ENCODE measurements at places on chromosomes 6 and 20.

- DNase-seq, result no peak
These were observed 93.4 kb upstream of the NHSL1 start for GRCh38 chr6:138592749-138593123.

GRCh38 chr6:34062156-34062555 lies 83.7 kb downstream of the GRM4 start:
- DNase-seq, result no peak

DNA sequence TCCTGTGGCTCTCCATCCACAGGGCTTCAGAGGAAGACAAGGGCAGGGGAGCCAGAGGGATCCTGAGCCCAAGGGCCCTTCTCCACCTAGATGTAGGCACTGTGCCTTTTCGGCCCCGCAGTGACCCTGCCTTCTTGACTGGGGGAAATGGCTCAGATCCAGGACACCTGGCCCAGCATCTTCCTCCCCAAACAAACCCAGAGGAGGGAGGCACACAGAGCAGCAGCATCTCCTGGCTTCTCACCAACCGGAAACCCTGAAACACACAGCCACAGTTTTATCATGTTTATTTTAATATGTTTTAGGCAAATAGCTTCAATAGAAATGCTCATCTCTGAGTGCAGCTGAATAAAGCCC lies 84.5 kb upstream of the LRFN2 start:
- DNase-seq, result no peak

DNA sequence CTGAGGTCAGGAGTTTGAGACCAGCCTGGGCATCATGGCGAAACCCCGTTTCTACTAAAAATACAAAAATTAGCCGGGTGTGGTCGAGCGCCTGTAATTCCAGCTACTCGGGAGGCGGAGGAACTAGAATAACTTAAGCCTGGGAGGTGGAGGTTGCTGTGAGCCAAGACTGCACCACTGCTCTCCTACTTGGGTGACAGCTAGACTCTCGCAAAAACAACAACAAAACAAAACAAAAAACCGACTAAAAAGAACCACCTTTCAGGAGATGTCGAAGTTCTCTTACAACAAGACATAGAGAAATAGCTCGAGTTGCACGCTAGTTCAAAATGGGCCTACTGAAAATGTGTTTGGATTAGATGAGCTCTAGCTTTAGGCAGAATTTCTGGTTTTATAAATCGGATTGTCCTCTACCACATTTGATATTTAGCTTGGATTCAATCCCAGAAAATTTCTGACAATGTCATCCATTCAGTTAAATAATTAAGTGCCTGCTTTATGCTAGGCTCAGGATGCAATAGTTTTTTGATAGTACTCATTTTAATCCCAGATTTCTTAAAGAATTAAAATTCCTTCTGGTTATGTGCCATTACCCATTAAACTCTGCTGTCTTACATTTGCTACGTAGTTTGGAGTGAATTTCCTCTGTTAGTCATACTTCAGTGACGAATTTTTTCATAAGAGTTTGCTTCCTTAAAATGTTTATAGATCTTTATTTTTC lies 137.5 kb upstream of the SHLD1 start:
- no peak for DNase-seq

GRCh38 chr6:152068622-152069261 lies 261.3 kb downstream of the ESR1 start:
- DNase-seq, result no peak

DNA sequence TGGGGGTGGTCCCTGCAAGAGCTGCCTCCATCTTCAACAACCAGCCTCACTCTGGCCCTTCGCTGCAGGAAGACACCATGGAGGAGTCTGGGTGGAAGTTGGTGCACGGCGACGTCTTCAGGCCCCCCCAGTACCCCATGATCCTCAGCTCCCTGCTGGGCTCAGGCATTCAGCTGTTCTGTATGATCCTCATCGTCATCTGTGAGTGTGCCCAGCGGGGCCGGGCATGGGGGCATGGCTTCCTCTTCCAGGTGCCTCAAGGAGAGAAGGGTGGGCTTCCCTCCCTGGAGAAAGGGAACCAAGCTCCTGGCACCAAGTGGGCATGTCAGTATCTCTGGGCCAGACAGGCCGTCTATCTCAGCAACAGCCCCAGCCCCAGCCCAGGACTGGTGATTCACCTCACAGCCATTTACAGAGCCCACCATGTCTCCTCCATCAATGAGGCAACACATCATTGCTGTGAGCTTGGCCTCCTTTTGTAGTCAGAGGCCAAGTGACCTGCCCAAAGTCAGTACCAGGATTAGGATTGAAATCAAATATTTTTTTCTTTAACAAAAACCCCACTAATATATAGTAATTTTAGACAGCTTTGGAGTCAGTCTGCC lies 40.2 kb downstream of the TM9SF4 start:
- no peak for DNase-seq

DNA sequence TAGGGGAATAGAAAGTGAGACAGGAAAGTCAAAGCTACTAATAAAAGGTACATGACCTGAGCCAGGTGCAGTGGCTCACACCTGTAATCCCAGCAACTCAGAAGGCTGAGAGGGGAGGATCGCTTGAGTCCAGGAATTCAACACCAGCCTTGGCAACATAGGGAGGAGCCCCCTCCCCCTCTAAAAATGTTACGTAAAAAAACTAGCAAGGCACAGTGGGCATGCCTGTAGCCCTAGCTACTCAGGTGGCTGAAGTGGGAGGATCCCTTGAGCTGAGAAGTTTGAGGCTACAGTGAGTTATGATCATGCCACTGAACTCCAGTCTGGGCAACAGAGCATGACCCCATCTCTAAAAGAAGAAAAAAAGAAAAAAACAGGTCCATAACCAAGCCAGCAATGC lies 186.1 kb upstream of the RIN2 start:
- no peak for DNase-seq

DNA sequence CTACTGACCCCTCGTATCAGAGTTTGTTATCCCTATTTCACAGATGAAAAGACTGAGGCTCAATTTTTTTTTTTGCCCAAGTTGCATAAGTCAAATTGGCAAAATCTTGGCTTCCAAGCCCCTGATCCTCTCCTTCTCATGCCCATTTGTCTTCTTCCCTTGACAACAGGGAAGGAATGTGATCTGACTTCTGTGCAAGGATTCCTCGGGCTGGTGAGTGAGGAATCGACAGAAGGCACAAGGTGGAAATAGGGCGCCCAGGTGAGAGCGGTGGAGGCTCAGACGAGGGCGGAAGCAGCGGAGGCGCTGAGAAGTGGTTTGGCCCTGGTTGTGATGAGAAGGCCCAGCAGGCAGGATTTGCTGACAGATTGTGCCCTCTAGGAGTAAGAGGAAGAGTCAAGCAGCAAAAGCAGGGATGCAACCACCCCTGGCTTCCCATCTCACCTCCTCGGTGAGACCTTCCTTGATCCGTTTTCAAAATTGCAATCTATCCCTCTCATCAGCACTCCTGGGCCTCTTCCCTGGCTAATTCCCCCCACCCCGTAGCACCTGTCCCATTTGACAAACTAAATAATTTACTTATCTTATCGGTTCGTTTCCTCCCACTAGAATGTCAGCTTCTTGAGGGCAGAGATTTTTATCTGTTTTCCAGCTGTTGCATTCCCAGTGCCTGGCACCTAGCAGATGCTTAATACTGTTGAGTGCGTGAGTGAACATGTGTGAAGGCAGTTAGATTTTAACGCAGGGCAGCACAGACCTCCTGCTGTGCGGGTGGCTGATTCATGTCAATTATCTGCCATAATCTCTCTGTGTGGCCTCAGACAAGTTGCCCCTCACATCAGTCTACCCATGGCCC lies 3.7 kb upstream of the SIRPA start:
- no peak for DNase-seq

DNA sequence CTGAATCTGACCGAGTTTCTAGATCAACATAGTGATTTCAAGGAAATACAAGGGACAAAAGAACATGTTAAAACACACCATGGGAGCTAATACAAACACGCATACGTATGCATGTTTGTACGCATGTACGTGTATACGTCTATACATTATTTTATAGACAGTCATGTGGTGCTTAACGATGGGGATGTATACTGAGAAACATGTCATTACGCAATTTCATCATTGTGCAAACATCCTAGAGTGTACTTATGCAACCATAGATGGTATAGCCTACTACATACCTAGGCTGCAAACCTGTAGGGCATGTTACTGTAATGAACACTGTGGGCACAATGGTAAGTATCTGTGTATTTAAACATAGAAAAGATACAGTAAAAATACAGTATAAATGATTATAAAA lies 25.0 kb upstream of the NELFCD start:
- DNase-seq, result no peak

DNA sequence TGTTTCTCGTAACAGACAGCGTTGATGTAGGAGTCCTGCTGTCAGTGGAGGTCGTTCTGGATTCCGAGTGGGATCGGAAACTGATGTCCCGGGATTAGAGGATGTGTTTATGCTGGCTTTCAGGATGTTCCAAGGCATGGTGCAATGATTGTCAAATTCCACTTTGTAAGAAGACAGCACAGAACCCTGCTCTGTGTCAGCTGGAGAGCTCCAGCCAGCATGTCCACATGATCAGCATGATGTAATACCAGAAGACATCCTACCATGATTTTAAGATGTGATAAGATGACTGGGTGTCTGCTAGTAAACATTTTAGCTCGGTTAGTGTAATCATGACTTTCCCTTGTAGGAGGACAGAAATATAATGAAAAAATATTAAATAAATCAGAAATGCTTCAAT lies 20.3 kb downstream of the ENPP1 start:
- no peak for DNase-seq

DNA sequence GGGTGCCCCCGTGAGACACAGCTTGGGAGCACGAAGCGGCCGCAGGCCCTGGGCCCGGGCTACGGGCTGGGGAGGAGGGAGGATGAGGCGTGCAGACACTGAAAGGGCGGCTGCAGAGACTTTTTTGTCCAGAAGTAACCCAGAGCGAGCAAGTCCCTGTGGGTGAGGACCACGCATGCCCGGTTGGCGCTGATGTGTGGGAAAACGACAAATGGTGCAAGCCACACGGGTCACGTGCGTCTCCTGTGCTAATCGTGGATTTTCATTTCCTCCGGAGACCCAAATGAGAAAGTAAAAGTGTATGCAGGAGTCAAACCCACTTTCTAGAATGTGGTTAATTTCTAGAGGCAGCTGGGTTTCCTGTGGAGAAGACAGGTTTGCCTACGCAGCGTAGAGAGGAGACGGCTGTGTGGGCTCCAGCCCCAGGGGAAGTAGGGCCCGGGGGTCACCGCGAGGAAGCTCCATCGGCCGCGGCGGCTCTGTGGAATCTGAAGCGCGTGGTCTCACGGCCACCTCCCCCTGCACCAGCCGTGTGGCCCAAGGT lies 19.0 kb downstream of the DLL1 start:
- DNase-seq, result peak; percentile 44

- DNase-seq, result no peak
These were observed 19.4 kb upstream of the BAK1 start for GRCh38 chr6:33599413-33599938.

GRCh38 chr20:53865901-53866793 lies 204.2 kb downstream of the BCAS1 start:
- DNase-seq, result no peak

GRCh38 chr6:151388997-151389617 lies 2.3 kb downstream of the ZBTB2 start:
- no peak for DNase-seq

- no peak for DNase-seq
These were observed 1.2 kb upstream of the ZNFX1 start for GRCh38 chr20:49278818-49279676.

DNA sequence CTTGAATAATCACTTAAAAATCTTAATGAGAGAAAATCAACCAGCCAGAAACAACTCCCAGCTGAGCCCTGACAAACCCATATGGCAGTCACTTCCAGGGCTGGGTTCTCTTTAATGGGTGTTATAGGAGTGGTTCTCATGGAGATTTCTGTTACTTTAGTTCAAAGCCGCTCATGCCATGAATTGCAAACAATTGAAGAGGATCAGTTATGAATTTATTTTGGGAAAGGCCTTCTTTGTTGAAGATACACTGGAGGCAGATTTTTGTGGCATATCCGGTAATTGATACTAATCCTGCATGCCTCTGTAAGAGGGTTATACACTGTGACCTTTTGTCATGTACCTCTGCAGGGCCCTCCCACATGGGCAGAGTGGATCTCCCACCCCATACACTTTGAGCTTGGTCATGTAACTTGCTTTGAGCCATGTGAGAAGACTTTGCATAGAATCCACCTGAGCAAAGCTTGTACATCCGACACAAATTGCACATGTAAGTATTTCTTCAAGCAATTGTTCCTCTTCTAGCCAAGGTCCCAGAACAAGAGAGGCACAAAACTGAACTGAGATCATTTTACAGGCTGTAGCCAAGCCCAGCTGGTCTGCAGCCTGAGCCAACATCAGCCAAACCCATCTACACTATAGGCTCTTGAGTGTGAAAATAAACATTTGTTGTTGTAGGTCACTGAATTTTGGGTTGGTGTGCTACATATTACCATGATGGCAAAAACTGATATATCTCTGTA lies 492.3 kb downstream of the PREX1 start:
- no peak for DNase-seq
